ENCODE measurements at places on chromosomes 2 and 18.

DNA sequence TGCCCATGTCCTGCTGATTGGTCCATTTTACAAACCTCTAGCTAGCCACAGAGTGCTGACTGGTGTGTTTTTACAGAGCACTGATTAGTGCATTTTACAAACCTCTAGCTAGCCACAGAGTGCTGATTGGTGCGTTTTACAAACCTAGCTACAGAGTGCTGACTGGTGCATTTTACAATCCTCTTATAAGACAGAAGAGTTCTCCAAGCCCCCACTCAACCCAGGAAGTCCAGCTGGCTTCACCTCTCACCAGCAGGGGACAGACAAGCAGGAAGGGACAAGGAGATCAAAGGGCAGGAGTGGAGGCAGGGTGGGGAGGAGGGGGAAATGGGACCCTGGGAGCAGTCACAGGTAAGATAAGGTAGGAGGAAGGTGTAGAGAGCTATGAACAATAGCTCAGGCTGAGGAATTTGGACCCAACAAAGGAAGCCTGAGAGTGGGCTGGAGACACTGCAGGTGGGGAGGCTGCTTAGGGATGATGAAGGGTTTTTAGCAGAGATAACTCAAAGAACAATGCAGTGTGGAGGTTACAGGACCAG is 37.1 kb downstream of the SH2D6 start:
- no peak for DNase-seq

- no peak for DNase-seq
These were observed 64.4 kb upstream of the PGAP1 start for GRCh38 chr2:196990788-196991461.

DNA sequence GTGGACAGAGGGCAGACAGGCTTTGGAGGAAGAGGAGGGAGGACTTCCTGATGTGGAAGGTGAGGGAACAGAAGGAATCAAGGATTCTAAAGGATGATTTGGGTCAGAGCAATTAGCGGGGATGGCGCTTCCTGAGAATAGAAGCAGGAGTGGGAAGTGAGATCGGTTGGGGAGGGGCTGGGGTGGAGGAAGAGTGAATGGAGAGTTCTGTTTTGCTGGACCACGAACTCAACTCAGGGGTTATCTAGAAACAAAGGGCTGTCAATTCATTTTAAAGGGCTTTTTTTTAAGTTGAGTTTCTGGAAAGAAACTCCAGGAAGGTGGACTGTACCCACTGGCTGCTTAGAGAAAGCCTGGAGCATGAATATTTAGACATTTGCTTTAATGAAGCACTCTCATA is 54.9 kb downstream of the BCL2L11 start:
- no peak for DNase-seq

GRCh38 chr2:158414538-158414937 is 42.0 kb downstream of the CCDC148 start:
- no peak for DNase-seq

DNA sequence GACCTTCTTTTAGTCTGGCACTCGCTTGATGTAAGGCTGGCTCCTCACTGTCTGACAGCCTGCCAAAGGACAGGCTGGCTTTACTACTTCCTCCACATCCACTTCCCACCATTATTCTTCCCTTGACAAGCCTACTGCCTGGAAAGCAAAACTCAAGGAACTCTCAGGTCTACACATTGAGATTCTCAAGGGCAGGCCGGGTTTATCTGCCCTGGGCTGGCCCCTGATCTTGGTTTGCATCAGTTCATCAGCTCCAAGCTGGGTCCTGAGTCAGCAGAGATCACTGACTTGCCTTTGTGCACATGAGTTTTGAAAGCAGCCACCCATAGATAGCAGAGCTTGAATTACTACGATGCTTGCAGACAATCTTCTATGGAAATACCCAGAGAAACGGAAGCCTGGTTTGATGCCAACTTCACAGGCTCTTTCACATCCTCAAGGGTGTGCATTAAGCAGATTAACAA is 53.9 kb downstream of the KCTD18 start:
- peak; percentile 12 for DNase-seq

DNA sequence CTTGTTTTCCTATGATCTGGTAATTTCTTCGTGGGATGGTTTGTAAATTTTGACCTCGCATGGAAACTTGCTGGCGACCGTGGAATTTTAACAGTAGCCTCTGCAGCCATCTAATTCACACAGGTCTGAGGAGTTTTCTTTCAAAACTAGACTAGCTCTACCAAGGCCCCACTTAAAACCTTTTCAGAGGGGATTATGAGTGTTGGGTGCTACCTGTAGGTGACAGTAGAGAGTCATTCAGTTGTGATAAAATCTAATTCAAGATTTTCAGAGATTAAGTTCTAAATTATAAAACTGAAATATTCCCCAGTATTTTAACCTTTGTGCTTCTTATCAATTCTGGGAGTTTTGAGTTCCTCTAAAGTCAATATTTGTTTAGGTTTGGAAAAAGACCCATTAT is 31.0 kb downstream of the THSD7B start:
- DNase-seq: no peak

GRCh38 chr2:47724221-47724981 is 58.5 kb upstream of the MSH6 start:
- DNase-seq: no peak

- no peak for DNase-seq
These were observed 891.5 kb downstream of the SUCLG1 start for GRCh38 chr2:83567551-83567950.

DNA sequence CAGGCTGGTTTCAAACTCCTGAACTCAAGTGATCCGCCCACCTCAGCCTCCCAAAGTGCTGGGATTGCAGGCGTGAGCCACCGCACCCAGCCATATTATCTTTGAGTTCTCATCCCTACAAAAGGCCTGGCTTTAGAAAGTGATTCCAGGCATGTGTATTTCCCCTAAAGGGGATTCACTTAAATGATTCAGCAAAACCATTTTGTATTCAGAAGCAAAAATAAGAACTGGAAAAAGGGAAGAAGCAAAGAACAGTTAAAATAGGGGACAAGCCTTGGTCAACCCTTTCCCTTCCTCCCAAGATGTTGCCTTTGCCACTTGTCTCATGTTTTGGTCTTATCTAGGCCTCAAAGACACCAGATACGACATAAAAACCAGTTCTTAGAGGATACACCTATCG is 10.5 kb downstream of the TM4SF20 start:
- DNase-seq: no peak

- DNase-seq: no peak
These were observed 21.2 kb upstream of the IL1A start for GRCh38 chr2:112805542-112805941.

DNA sequence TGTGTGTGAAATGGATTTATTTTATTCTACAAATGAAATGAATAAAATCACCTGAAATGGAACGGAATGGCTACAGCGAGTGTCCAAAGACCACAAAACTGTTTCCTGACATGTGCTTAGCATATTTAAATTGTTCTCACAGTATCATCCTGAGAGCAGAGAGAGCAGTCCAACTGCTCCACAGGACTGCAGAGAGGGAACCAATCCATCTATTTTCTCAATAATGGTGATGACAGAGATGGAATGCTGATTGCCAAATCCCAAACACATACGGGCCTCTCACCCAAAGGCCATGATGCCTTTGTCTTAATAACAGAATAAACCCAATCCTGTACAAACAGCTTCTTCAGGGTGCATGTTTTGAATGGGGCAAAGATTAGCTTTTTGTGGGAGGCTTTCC is 41.1 kb downstream of the STAT1 start:
- no peak for DNase-seq

DNA sequence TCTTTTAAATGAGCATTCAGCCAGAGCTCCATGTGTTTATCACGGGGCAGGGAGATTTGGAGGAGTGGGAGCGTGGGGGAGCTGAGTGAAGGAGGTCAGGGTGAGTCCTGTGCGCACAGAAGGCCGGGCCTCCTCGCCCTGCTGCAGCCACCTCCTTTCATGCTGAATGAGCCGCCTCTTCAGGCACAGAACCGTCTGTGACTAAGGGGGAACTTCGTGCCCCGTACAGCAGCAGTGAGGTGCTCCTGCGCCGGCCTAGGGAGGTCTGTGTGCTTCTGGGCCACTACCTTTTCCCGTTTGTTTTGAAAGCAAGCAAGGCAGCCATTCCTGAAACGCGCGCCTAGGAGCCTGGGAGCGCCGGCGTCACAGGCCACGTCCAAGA is 27.1 kb upstream of the ZNF516 start:
- DNase-seq: no peak
